Stimulated activated naive CD8-positive, alpha-beta T cell treated with anti-CD3 and anti-CD28 coated beads, Interleukin-15, Interleukin-2, amounts not matched to agents 100 U/mL and 50 U/mL, for 24 hours (primary cell): ENCODE measurements at places on chromosomes 12 and 14.
A peak's percentile ranks its signal among the peaks of the same experiment; 100 is the strongest.

- DNase-seq = peak; percentile 50
Measured at GRCh38 chr12:2891240-2892053, 756 bp downstream of the TULP3 start.

DNA sequence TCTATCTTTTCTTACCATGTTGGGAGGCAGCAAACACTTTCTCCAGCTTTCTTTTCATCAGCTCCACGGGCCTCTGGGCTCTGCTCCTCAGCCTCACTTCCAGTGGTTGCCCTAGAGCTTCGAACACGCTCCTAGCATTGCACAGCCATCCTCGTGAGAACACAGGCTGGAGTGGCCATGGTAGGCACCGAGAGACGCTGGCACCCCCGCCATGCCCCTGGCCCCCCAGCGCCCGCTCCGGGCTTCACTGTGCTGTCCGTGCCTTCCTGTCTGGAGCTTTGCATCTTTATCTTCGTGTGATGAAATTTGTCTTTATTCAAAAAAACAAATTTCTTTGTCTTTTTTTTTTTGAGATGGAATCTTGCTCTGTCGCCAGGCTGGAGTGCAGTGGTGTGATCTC lies 352.2 kb downstream of the TMEM121 start:
- no peak for DNase-seq

- DNase-seq = no peak
Measured at GRCh38 chr14:51581017-51581881, 70.5 kb upstream of the FRMD6 start.

- no peak for DNase-seq
Measured at GRCh38 chr12:41361738-41362137, 173.6 kb downstream of the PDZRN4 start.

DNA sequence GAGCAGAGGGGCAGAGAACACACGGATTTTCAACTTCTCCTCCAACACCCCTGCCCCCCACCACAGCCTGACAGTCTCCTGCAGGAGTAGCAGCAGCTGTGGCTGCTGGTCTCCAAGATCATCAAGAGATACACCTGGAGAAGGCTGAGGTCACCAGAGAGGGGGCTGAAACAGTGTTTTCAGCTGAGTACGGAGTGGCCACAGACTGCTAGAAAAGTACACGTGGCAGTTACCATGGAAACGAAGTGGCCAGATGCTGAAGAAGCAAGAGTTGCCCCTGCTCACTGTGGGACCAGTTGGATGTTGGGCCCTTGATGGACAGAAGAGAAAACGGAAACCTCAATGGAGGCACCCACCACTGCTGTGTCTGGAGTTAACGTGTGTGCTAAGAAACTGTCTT lies 4.9 kb upstream of the DIABLO start:
- DNase-seq = no peak

- DNase-seq = peak; percentile 55
Measured at GRCh38 chr12:54993181-54993835, 8.7 kb upstream of the TESPA1 start.

DNA sequence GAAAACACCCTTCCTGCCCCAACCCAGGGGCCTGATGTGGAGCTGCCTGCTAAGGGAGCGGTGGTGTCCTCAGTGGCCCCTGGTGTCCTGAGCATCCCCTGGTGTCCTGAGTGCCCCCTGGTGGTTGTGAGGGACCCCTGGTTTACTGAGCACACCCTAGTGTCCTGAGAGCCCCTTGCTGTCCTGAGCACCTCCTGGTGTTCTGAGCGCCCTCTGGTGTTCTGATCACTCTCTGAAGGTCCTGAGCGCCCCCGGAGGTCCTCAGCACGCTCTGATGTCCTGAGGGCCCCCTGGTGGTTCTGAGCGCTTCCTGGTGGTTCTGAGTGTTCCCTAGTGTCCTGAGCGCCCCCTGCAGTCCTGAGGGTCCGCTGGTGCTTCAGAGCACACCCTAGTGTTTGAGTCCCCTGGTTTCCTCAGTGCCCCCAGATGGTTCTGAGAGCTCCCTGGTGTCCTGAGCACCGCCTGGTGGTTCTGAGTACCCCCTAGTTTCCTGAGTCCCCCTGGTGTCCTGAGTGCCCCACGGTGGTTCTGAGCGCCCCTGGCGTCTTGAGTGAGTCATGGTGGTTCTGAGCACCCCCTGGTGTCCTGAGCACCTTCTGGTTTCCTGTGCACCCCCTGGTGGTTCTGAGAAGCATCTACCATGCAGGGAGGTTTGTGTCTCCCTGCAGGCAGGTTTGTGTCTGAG lies 1004.2 kb downstream of the TMEM121 start:
- peak; percentile 59 for DNase-seq

GRCh38 chr12:27186022-27186839 lies 57.9 kb upstream of the STK38L start:
- DNase-seq = no peak

DNA sequence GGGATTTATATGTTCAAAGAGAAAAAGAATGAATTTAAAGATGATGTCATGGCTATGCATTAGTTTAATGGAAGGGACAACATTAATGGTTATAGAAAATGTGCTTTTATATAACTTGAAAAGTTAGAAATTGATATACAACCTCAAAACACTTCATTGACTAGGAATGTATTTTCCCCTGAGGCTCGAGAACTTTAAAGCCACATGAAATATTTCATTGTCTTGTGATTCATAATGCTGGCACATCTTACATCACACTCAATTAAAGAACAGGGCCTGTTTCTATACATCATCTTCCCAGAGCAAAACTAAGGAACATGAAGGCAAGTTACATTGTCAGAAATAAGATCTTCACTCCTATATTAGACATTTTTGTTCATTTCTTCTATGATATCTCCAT lies 35.2 kb upstream of the PAWR start:
- no peak for DNase-seq

GRCh38 chr14:99413172-99413571 lies 67.5 kb downstream of the SETD3 start:
- no peak for DNase-seq

DNA sequence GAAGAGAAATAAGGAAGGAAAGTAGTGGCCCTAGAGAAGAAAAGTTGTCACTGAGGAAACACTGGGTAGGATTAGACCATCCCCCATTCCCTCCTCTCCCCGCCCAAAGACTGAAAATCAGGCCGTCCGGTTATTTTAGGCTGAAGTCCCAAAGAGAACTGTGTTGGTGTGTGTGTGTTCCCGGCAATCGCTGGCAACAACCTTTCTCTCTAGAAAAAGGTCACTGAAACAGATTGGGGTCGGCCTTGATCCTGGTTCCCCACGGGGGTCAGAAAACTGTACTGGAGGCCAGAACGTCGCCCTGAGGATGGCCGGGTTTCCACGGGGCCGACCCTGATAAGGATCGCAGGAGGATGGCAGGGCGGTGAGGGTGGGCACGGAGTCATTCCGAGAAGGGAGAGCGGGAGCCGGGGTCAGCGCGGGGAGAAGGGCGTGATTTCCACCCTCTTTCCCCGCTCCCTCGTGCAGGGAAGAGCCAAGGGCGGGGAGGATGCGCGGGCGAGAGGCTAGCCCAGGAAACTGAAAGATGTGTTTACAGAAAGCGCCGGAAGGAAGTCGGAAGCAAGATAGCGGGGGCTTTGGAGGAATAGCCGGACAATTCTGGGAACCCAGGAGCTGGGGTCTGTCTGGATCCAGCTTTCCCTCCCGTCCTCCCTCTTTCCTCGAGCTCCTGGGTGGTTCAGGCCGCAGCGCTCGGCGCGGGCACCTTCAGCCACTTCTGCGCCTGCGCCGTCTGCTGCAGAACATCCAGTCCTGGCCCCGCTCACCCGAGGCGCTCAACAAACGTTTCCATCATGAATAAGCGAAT lies 25.3 kb upstream of the SPTLC2 start:
- peak; percentile 75 for DNase-seq

DNA sequence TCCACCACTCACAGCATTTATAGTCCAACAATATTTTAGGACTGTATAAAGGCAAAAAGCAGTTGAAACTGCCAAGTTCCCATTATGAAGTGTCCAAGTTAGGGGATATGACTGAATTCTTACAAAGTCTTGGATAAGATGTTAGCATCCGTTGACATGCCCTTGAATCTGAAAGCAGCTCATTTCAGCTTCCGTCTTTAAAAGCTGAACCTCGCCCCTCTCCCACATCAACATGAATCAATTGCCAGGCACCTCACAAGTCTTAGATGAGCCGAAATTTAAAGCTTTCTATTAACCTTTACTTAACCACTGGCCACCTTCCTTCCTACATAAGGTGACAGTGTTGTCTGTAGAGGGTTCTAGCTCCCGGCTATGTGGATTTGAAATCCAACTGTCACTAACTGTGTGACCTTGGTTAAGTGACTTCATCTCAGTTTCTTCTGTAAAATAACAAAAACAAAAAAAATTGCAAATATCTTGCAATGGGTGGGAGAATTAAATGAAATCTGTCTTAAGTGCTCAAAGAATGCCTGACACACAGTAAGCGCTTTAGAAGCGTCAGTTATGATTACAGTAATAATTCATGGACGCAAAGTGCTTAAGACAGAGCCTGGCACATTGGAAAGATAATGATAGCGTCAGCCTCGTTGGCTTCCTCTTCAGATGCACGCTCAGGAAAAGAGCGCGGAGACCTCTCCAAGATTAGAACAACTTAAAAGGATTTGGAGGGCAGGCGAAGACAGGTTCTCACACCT lies 1.2 kb downstream of the PPP1CC start:
- DNase-seq = no peak

DNA sequence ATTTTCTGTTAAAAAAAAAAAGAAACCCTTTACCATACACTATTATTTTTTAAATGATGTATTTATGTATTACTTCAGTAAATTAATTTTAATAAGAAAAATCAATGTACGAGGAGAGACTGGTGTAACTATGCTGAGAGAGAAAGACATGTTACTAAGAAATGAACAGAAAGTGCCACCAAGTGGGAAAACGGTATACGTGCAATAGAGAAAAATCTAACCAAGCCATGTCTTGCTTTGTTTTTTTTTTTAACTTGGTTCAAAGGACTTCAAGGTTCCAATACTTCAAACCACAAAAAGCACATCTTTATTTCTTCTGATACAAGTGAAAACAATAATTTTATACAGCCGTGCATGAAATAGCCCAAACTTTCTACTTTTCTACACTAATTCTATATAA lies 22.9 kb downstream of the NDUFA12 start:
- DNase-seq = no peak

GRCh38 chr12:109927622-109928021 lies 27.5 kb downstream of the TCHP start:
- DNase-seq = peak; percentile 45

- DNase-seq = no peak
Measured at GRCh38 chr14:102975662-102976061, 53.2 kb downstream of the AMN start.

GRCh38 chr14:58762629-58763028 lies 124.9 kb downstream of the DACT1 start:
- no peak for DNase-seq

GRCh38 chr12:115456946-115457689 lies 773.1 kb upstream of the TBX3 start:
- DNase-seq = no peak

- DNase-seq = no peak
Measured at GRCh38 chr14:78130356-78130755, 39.8 kb upstream of the NRXN3 start.

DNA sequence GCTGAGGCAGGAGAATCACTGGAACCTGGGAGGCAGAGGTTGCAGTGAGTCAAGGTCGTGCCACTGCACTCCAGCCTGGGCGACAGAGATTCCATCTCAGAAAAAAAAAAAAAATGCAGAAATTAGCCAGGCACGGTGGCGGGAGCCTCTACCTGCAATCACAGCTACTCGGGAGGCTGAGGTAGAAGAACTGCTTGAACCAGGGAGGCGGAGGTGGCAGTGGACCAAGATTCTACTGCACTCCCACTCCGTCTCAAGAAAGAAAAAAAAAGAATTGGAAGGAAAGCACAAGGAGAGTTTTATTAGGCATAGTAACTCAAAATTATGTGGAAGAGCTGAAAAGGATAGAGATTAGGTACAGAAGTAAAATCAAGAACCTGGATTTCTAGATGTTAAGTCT lies 20.8 kb upstream of the AMHR2 start:
- no peak for DNase-seq

DNA sequence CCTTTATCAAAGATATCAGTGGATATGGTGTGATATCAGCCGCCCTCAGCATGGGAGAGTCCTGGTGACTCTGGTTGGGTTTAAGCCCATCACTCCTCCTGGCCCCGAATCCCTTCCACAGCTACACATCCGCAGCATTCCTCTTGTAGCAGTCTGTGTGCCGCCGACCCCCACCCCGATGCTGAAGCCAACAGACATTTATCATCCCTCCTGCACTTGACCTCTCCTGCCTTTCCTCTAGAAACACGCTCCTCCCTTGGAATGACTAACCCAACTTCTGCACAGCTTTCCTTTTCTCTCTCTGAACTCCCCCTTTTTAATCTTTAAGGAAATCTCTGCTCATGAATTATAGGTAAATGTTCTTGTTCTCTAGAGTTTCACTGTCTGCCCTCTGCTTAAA lies 250.9 kb upstream of the FOXN3 start:
- no peak for DNase-seq

GRCh38 chr14:105931808-105932483 lies 405.6 kb downstream of the TMEM121 start:
- no peak for DNase-seq

- DNase-seq = peak; percentile 44
Measured at GRCh38 chr12:120013659-120014380, 24.8 kb downstream of the BICDL1 start.

- no peak for DNase-seq
Measured at GRCh38 chr12:89544681-89545184, 18.9 kb upstream of the POC1B start.

DNA sequence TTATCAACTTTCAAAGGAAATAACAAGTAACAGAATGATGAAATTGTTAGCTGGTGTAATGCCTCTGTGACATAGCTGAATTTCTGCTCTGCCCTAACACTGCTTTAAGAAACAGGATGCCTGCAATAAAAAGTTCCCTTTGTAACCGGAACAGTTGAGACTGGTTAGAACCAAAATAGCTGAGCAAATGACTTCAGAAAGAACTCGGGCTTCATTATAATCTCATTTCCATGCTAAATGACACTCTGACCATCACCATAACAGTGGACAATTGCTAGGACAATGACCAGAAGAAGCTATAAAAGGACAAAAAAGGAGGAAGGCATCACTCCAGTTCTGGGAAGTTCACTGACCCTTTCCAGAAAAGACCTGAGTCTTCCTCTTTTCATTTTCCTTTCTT lies 23.5 kb upstream of the PYGL start:
- DNase-seq = no peak

GRCh38 chr12:43840338-43840737 lies 4.5 kb downstream of the TMEM117 start:
- DNase-seq = no peak

GRCh38 chr12:79255288-79255687 lies 390.7 kb downstream of the SYT1 start:
- DNase-seq = no peak

- no peak for DNase-seq
Measured at GRCh38 chr12:108361606-108362005, 22.5 kb upstream of the CMKLR1 start.

GRCh38 chr12:52423661-52424500 lies 10.3 kb downstream of the KRT75 start:
- DNase-seq = no peak

- DNase-seq = peak; percentile 49
Measured at GRCh38 chr12:125533434-125534029, 468.3 kb downstream of the AACS start.

DNA sequence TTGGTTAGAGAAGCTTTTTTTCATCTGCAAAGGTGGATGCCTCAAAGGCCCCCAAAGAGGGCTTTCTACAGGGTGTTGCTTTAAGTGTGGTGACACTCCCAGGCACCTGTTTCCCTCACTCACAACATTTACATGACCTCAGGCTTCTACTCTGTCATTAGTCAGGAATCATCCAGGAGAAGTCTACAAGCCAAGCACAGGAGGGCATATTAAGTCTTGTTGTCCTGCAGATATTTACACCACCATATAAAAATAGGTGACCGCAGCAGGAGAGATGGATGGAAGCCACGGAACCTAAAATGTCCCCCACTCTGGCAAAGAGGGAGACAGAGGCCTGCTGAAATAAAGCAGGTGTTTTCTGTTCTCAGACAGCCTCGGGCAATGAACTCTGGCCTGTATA lies 7.5 kb upstream of the DPF3 start:
- DNase-seq = no peak
